ENCODE measurements at places on chromosomes 16 and 17. TPM values are rescaled to one million over a fixed set of nuclear protein-coding genes. Genes with fewer than 3 reads are reported as not detected.

C16orf54 gene
- total RNA-seq, result 2.5 TPM

SHISA9 gene
- 0.48 TPM for total RNA-seq

CHST5 gene
- total RNA-seq, result not detected

CDH3 gene
- 5.7 TPM for total RNA-seq

DNA sequence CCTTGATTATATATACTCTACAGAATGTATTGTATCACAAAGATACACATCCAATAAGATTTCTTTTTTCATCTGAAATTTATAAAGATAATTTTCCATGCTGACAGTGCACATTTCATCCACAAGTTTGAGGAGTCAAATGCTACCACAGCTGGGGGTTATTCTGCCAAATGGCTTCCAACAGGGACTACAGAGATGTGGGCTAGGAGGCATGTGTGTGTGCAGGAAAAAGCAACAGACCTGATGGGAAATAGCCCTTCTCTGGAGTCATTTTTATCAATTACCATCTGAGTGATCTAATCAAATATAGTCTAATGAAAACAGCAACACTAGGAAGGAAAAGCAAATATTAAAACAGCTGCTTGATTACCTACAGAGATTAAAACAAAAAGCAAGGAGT is 290.5 kb downstream of the CEP112 start:
- no peak for DNase-seq

GRCh38 chr17:82121660-82122629 is 23.9 kb upstream of the FASN start:
- no peak for DNase-seq

- DNase-seq, result no peak
Measured at GRCh38 chr17:8072729-8073461, 14.6 kb downstream of the ALOX12B start.

DNA sequence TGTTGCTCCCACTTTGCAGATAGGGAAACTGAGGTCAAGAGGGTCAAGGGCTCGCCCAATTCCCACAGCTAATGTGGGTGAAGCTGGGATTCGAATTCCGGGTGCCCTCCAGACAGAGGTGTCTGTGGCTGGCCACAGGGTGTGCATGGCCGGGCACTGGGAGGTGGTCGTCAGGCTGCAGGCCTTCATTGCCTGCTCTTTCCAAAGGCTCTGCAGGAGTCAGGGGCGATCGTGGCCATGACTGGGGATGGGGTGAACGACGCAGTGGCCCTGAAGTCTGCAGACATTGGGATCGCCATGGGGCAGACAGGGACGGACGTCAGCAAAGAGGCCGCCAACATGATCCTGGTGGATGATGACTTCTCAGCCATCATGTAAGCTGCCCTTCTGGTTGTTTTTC is 49.8 kb downstream of the MEAK7 start:
- DNase-seq, result no peak

DNA sequence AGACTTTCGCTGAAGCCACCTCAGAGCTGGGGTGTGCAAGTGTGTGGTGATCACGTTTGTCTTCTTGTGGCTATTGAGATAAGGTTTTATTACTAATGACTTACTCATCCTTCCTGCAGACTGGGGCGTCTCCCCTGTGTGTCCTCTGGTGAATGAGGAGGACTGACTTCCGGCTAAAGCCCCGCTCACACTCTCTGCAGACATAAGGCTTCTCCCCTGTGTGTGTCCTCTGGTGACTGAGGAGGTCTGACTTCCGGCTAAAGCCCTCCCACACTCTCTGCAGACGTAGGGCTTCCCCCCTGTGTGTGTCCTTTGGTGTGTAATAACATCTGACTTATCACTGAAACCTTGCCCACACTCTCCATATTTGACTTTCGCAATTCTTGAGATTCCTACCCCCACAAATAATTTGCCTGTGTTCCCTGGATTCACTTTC is 19.4 kb downstream of the PRDM7 start:
- DNase-seq, result no peak

GRCh38 chr17:49962599-49963308 is 6.2 kb upstream of the DLX4 start:
- no peak for DNase-seq

DNA sequence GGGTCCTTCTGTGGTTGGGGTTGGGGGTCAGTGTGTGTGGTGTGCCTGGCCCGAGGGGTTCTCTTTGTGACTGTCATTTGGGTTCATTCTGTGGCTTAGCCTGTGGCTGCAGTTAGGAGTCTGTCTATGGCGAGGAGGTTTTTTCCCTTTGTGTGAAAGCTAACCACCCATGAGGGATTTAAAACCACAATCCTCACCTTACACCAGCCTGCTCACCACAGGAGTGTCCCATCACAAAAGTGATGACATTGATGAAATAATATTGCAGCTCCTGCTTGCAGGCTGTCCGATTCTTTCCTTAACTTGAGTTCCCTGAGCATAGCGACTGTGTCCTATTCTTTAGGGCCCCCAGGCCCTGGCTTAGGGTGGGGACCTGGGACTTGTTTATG is 113.6 kb downstream of the RAP1GAP2 start:
- no peak for DNase-seq

Data from urinary bladder (tissue), 4 donors.